ENCODE measurements at places on chromosomes 2 and 18.

DNA sequence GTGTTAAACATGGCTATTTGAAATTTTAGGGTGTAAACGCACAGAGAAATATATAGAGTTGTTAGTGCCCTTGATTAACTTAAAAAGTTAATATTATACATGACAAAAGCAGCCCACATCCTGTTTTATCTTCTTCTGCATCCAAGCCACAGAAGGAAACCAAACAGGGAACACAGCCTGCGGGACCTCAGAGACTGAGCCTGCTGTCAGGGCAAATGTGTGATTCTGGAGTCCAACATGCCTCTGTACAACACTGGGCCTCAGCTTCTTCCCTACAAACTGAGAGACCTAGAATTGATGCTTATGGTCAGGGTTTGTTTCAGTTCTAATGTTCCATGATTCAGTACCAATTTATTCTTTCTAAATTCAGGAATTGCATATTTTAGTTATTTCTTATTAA, 404.7 kb downstream of the FBXO15 start:
- DNase-seq, result no peak

DNA sequence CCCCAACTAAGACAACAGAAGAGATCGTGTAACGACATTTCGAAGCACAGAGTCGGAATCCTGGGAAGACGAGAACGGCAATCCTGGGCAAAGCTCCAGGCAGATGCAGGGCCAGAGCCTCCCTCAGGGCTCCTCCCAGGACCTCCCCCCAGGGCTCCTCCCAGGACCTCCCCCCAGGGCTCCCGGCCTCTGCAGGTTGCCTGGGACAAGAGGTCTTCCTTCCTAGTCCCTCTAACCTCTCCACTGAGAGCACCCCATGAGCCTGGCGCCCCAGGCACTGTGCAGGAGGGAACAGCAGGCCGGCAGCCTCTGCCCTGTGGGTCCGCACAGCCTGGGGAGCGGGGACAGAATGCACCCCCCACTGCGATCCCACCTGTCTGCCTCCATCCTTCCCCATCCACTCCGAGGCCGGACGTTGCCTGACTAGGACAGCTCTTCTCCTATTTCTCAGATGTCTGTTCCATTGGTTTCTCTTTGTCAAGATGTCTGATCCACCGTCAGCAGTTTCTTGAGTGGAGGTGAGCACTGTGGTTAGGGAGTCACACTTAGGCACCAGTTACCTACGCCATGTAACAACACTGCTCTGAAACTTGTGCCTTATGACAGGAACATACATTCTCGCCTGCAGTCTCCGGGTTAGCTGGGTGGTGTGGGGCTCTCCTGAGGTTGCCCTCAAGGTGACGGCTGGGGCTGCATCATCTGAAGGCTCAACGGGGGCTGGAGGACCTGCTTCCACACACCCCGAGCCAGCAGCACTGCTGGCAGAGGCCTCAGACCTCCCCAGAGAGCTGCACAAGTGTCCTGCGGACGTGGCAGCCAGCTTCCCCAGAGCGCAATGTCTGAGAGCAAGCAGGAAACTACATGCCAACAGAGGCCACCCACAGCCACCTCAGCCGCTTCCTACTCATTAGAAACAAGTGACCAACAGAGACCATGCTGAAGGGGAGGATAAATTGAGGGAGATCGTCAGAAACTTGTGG, 28.9 kb downstream of the ADI1 start:
- no peak for DNase-seq

DNA sequence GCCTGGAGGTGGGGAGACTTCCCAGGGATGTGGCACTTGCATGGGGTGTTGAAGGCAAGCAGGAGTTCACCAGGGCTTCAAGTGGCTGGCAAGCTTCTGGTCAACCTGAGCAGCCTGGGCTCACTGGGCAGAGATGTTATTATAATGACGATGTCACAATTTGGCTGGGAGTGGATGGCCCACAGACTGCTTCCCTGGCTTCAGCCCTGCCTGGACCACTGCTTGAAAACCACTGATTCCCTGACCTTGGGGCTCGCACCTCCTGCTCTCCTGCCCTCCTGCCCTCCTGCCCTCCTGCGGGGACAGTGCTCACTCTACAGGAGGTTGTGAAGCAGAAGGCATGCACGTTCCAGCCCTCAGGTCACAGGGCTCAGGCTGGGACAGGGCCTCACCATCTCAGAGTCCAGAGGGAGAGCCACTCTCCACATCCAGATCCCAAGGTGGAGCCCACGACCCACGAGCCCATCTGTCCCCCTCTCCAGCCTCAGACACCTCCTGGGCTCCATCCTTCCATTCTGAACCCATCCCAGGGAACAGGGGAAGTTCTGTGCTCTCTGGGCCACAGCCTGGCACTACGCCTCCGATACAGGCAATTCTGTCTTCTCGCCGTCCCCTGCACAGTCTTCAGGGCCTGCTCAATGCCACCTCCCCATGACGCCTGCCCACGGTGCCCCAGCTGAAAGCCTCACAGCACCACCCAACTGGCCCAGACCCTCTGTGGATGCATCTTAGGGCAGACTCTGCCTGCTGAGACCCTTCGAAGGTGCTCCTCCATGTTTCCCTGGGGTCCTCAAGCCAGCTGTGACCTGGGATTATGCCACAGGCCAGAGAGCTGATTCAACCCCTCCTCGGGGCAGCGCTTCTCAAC, 241.6 kb upstream of the RAB6C start:
- DNase-seq, result no peak

GRCh38 chr18:21267400-21267799, 25.4 kb downstream of the GREB1L start:
- DNase-seq, result no peak

GRCh38 chr2:220202066-220202465, 574.6 kb downstream of the SLC4A3 start:
- no peak for DNase-seq

DNA sequence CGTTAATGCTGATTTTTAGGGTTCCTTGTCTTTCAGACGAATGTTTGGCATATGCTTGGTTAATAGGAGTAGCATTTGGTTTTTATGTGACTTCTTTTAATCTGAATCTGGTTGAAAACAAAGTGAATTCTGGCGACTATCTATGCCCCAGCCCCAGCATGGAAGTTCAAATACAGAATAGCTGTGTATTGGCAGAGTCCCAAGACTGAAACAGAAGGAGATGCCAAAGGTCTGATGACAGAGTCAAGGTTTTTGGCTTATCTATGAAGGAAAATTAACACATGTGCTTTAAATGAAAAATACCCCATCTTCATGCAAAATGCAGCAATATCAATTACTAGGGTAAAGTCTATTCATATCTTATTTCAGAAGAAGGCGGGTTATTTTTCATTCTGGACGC, 734.8 kb upstream of the NXPH2 start:
- DNase-seq, result no peak

- DNase-seq, result no peak
These were observed 21.4 kb upstream of the CCBE1 start for GRCh38 chr18:59718464-59719157.

- DNase-seq, result no peak
These were observed 14.6 kb upstream of the NT5C1B start for GRCh38 chr2:18603854-18604530.

- DNase-seq, result no peak
These were observed 159.5 kb downstream of the HNMT start for GRCh38 chr2:138123741-138124140.

GRCh38 chr18:74963820-74964446, 245.0 kb downstream of the PTGR3 start:
- DNase-seq, result no peak

DNA sequence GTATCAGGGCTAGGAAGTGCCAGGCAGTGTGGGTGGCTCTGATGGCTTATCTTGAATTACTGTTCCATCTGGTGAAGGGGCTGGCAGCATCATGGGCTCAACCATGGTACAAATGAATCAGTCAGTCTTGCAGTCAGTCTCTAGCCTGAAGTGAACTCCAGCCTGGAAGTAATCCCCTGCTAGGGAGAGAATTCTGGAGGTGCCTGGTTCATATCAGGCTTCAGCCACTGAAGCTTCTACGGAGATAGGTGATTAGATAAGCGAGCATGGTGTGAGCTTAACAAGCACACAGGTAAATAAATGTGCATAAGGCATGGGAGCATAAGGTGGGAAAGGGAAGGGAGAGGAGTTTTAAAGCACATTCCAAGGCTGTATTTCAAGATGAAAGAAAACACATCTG, 541.7 kb downstream of the MBD2 start:
- DNase-seq, result no peak

GRCh38 chr2:70613521-70613920, 59.9 kb upstream of the TGFA start:
- no peak for DNase-seq

- DNase-seq, result no peak
These were observed 16.2 kb downstream of the SCYGR8 start for GRCh38 chr2:227761740-227762476.

GRCh38 chr2:150292807-150293206, 194.7 kb downstream of the RND3 start:
- no peak for DNase-seq

DNA sequence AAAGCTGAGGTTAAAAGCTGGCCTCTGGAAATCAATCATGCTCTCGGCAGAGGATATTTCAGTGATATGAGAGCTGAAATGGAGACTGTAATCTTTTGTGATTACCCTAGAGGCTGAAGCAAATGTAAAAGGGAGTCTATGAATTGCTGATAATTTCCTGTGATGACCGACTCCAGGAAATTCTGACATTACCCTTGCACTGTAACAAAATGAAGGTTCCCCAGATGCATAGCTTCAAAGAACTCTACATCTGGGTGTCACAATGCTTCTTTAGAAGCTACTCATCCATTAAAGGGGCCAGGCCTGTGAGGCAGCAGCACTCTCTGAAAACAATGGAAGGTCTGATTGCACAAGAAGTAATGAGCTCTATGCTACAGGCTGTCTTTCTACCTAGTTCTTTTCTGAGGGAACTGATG, 268.2 kb upstream of the SESTD1 start:
- DNase-seq, result no peak

GRCh38 chr2:45153121-45153520, 143.9 kb upstream of the SIX2 start:
- no peak for DNase-seq

DNA sequence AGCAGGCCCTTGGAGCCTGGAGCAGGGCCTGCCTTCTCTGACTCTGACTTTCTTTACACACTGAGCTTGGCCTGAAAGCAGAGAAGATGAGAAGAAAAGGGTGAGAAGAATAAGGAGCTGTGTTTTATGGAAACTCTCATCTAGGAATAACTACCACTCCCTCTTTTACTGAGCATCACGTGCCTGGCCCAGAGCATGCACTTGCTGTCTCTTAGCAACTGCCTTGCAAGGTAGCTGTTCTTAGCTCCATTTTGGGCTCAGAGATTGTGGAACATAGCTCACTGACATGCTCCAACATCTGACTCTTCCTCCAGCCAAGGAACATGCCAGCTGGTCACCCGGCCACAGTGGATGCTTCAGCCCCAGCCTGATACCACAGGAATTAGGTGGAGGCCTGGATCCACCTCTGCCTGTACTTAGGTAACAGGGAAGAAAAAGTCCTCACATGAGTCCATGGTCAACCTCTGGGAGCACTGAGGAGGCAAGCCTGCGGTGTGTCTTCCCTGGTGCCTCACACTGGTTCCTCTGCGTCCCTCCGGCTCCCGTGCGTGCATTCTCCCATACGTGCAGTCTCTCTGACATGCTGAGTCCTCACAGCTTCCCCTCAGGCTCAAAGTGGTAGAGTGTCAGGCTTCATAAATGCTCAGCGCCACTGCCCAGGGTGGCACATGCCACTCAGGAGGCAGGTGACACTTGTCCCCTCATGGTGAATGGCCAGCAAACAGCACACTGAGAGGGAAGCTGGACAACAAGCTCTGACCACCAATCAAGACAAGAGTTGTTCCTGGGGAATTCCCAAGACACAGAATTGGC, 35.7 kb downstream of the AMER3 start:
- DNase-seq, result no peak

DNA sequence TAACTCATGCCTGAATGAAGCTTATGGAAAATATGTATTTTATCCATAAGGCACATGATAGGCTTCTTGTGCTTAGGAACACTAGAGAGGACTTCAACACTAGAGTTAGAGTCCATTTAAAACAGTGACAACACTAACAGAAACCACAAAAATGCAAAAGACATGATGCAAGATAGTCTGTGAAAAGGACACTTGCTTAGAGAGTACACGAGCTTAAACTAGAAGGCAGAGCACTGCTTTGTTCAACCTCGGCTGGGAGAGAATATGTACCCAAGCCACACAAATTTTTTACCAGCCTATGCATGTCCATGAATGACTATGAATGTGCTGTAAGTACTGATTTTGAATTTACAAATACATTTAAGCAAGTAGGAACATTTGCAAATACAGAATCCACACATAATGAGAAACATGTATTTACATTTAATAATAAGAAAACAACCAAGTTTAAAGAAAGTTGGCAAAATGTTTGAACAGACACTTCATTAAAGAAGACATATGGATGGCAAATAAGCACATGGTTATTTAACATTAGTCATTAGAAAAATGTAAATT, 130.6 kb downstream of the SPOPL start:
- no peak for DNase-seq

DNA sequence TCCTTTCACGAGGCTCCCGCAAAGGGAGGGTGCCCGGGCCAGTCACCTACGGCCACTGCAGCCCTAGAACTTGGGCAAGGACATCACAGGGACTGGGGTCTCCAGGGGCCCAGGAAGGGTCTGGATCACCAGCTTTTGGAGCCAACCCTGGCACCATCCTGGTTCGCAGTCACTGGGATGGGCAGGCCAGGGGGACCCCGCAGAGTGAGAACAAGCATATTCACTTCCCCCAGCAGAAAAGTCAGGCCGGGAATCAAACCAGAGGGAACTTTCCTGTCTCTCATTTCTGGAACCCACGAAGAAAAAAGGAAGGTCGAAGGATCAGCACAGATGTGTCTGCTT, 15.4 kb downstream of the SMAD7 start:
- no peak for DNase-seq

- DNase-seq, result peak; percentile 47
These were observed 190.4 kb downstream of the KIAA1328 start for GRCh38 chr18:37019157-37019827.

DNA sequence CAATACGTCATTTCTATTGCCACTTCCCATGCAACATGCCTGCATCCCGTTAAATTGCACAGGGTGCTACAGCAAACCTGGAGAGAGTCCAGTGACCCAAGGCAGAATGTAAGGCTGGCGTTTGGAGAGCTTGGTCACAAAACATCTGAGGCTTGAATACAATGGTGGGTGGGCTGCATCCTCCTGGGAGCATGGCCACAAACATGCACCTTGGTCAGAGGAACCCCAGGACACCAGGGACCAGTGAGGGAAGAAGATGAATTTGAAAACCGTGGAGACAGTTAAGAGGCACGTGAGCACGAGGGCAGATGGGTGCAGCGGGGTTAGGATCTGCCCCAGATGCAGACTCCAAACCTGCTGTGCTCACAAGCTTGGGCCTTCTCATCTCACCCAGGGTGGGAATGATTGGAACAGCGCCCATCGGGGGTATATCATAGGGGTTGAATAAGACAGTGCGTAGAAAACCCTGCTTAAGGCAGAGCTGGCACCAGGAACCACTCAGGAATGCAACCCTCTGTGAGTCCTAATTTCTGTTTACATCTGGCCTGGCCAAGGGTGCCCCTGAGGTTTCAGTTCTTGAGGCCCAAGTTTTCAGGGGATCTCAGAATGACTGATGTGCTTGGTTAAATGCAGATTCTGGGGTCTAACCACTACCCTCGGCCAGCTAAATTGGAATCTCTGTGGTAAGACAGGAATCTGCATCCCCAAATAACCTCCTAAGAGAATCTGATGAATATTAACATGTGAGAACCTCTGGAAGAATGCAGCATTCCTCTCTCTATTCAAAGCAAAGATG, 97.2 kb downstream of the ARL4C start:
- DNase-seq, result no peak

- DNase-seq, result no peak
These were observed 98.2 kb upstream of the EPAS1 start for GRCh38 chr2:46198966-46199365.

- DNase-seq, result no peak
These were observed 36.8 kb downstream of the PARD6G start for GRCh38 chr18:80210312-80211083.

Data from NCI-H2029 (cell line).